IPS-NIHi11 (cell line): ENCODE measurements at places on chromosomes 2 and 18.
A peak's percentile ranks its signal among the peaks of the same experiment; 100 is the strongest.

GRCh38 chr2:63751901-63752300, 89.8 kb upstream of the UGP2 start:
- DNase-seq: no peak

DNA sequence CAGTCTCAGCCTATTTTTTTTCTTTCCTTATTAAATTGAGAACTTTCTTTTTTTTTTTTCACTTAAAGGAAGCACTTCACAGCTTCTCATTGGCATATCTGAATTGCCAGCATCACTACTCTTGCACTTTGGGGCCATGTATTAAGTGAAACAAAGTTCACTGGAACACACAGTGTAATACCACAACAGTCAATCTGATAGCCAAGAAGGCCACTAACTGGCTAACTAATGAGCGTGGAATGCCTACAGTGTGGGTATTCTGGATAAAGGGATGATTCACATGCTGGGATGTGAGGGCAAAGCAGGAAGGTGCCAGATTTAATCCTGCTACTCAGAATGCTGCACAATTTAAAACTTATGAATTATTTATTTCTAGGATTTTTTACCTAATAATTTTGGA, 11.7 kb upstream of the C18orf63 start:
- DNase-seq: no peak

- DNase-seq: no peak
These were observed 16.1 kb upstream of the PUM2 start for GRCh38 chr2:20366672-20367116.

- DNase-seq: no peak
These were observed 160.5 kb downstream of the SETBP1 start for GRCh38 chr18:44841221-44841620.

GRCh38 chr2:34602262-34602661, 1003.2 kb upstream of the FAM98A start:
- DNase-seq: no peak

- DNase-seq: no peak
These were observed 6.7 kb downstream of the ORC4 start for GRCh38 chr2:148013876-148014275.

DNA sequence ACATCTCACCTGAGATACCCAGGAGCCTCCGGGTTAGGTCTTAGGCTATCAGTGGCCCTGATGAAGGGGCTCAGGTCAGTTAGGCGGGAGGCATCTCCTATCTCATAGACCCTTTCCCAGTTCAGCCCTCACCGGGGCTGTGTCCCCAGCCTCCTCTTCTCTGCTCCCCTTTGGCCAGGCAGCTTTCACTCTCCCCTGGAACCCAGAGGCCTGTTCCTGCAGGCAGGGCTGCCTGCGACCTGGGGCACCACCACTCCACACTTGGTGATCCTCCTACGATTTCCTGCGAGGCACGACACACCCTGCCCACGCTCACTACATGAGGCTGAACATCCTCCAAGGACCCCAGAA, 51.2 kb downstream of the SFXN5 start:
- no peak for DNase-seq

- no peak for DNase-seq
These were observed 271.1 kb upstream of the VWC2L start for GRCh38 chr2:214139630-214140284.

DNA sequence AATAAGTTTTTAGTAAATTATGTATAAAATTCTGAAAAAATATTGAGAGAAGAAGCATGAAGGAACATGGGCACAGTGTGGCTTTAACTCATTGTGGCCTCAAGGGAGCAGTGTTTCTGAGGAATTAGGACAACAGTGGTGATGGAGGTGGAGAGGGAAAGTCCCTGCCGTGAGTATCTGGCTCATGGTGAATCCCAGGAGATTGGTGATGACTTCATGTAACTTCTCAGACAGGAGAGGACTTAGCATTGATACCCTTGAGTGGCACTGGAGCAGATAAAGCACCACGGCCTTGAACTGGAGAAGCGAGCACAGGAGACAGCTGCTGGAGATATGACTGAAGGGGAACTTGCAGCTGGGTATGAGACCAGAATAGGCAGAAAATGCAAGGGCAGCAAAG, 35.0 kb upstream of the LRP1B start:
- peak; percentile 39 for DNase-seq

DNA sequence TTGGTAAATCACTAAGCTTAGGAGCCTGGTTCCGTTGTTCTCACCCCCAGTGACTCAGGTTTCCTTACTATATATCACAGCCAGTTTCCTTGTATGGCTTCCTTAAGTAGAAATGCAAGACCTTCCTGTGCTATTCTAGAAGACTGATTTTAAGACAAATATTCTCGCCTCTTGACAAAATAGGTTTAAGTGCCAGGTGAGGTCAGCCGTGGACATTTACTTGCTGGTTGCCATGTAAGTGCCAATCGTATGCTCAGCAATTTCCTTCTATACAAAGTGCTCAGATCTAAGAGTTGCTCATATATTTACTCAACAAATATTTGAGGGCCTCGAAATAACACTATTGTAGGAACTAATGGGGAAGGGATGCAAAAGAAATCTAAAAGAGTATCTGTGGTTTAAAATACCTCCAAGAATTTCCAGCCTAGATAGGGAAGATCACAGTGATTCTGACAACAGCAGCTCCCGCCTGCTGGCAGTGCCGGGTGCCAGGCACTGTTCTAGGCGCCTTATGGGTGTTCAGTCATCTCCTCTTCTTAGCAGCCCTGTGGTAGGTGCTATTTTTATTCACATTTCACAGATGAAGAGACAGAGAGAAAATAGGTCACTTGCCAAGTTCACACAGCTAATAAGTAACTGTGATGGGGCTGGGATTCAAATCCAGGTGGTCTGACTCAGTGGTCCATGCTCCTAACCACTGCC, 95.3 kb upstream of the B3GNT7 start:
- DNase-seq: no peak

GRCh38 chr2:3547915-3548314, 10.2 kb downstream of the RNASEH1 start:
- DNase-seq: no peak

GRCh38 chr18:10838553-10838952, 310.8 kb downstream of the PIEZO2 start:
- no peak for DNase-seq

DNA sequence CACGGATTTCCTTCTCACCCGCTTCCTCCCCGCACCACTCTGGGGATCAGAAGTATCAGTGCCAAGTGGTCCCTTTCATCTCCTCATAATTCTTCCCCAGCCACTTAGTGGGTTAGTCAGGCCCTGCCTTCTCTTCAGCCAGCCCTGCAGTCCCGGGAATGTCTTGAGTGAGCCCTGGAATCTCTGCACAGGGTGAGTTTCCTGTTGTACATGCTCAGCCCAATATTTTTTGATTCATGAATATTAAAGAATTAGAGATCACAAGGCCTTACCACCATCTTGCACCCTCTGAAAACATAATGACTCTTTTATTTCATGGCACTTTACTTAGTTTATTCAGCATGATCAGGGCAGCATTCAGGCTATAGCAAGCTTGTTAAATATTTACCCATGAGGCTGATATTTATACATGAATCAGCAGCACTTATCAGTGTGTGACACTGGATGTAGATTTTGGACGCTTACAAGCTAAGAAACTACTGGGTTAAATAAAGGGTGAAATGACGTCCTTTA, 159.4 kb upstream of the FOSL2 start:
- DNase-seq: no peak

DNA sequence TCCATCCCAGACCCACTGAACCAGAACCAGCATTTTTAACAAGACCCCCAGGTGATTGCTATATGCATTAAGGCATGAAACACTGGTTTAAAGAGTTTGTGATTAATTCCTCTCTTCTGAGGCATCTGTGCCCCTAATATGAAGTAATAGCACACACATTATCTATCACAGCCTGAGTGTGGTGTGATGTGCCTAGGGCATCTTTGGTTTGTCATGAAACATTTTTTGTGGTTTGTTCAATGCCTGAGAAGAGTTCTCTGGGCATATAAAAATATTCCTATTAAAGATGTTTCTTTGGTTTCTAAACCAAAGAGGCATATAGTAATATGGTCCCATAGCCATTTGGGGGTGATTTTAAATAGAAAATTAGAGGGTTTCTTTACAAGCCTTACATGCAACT, 221.7 kb upstream of the SPOPL start:
- DNase-seq: no peak

GRCh38 chr2:137405496-137405895, 558.8 kb upstream of the HNMT start:
- DNase-seq: no peak

DNA sequence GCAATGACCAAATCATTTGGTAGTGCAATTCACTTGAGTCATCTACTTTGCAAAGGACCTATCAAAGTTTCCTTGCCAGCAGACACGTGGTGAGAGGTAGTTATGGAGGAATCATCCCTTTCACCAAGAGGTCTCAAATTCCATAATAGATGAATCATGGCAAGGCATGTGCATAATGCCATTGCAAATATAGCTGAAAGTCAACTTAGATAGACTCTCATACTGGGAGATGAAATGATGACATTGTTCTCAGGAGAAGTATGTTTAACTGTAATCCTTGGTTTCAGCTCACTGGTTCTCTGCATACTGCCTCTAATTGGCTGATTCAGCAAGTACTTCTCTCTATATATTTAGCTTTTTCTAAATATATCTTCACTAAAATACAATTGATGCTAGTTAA, 57.2 kb downstream of the CALCRL start:
- peak; percentile 5 for DNase-seq

GRCh38 chr2:24920098-24920808, at the start of gene ADCY3:
Gene ADCY3 (minus strand): TSS chr2:24920237. CDS start chr2:24918987, 1,250 bp downstream.
- DNase-seq: peak; percentile 83

GRCh38 chr2:118584062-118584749, 263.2 kb downstream of the EN1 start:
- no peak for DNase-seq

GRCh38 chr2:168730344-168730743, 72.1 kb upstream of the NOSTRIN start:
- no peak for DNase-seq

DNA sequence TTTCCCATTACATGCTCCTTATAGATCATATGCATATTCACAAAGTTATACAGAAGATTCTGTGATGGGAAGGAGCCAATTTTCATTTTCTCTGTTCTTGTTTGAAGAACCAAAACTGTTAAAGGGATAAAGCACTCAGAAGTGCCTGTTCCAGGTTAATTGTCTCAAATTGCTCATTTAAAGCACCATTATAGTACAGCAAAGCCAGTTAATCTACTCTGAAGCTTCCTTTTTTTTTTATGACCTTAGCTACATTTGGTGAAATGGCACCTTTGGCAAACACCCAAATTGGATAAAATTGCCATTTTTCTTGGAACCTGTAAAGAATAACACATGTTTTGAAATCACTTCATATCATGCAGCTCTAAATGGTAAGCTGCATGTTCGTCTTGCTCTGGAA, 1092.3 kb downstream of the BCL11A start:
- DNase-seq: no peak

DNA sequence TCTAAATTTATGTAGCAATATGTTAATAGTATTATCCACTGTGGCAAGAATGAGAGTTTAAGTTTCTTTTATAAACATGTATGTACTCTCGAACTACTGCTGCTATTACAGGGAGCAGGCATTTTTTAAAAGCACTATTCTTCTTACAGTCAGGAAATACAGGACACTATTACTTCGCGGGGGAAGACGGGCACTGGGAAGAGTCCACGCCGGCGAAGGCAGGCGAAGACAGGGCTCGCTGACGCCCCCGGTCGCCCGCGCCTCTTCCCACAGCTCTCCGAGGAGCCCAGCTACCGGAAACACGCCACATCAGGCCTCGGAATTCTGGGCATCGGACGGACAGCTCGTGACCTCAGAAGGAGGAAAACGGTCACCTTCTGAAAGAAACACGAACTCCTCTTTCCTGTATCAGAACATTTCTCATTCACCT, 90.2 kb downstream of the FAM161A start:
- peak; percentile 74 for DNase-seq

- DNase-seq: no peak
These were observed 8.7 kb downstream of the SPOPL start for GRCh38 chr2:138510319-138510718.

DNA sequence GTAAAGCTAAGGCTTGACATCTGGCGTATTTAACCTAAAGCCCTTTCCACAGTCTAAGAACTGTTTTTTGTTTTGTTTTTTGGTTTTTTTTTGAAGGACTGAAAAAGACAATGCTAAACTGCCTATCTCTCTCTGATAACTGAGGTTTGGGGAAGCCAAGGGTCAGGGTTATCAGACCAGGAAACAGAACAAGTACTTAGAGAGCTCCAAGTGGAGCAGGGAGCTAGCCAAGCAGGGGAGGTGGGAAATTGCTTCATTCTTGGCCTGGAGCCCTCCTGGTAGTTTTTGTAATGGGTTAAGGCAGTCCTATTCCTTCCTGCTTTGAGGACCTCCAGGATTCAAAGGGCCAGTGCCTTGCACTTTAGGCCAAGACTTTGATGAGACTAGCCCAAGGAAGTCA, 154.3 kb upstream of the LTBP1 start:
- DNase-seq: no peak

- no peak for DNase-seq
These were observed 114.3 kb downstream of the GCA start for GRCh38 chr2:162458240-162458639.

DNA sequence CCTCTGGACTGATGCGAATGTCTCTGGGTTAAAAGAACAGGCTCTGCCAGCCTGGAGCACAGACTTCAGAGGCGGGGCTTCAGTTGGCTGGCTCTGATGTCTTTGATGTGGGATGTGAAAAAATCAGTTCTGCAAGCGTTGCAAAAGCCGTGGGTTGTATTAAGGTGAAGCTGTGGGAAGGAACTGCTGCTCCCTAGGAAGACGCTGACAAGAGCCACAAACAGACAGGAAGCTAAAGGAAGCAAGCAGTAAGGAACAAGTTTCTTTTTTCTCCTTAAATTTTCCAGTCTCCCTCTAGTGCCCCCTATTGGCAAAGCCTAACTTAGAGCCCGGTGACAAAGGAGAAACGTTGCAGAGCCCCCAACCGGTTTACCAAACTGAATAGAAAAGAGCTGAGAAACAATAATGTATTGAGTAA, 239.0 kb downstream of the CCDC178 start:
- peak; percentile 53 for DNase-seq

- no peak for DNase-seq
These were observed 27.5 kb downstream of the ARL4C start for GRCh38 chr2:234469251-234469845.

DNA sequence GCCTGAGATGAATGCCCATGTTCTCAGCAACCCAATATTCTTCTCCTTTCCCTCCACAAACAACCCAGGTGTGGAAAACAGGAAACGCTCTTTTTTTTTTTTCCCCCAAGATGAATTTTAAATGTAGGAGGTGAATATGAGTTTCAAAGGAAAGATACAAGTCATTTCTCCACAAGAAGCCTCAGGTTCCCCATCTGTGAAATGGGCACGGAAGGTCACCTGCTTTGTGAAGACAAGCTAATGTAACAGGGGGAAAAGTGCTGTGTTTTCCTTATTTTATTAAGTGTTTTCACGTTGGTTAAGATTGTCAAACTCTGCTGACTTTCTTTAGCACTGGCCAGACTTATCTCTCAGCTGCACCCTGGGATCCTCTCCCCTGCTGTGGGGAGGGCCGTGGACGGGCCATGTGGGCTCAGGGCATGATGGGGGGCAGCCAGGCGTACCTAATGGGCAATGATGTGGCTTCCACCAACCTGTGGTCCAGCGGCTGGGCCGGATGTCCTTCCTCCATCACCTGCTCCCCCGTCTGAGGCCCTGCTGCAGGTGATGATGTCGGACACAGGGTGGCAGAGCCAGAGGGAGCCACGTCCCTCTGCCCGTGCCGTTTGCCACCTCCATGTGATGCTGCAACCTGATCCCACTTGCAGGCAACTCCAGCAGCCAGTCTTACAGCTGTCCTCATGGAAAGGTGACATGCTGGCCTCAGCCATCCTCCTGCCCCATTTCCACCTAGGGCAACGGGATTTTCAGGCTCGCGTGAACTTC, 130.0 kb upstream of the PXDN start:
- no peak for DNase-seq

- DNase-seq: no peak
These were observed 48.3 kb upstream of the ASB1 start for GRCh38 chr2:238378230-238379095.

GRCh38 chr2:75800456-75800855, 89.7 kb upstream of the GCFC2 start:
- DNase-seq: no peak
